ENCODE measurements at places on chromosomes 11 and 22. TPM values are rescaled to one million over a fixed set of nuclear protein-coding genes. Genes with fewer than 3 reads are reported as not detected.

Gene CALCA
- not detected for total RNA-seq

Gene SCN3B
- total RNA-seq, result not detected

GRCh38 chr22:43151251-43152002 lies at the start of gene TSPO:
TSS of gene TSPO (plus strand) at chr22:43151559. CDS start at chr22:43159239, 7,680 bp downstream.
- DNase-seq, result peak; percentile 81

Gene CCDC188
- total RNA-seq, result not detected

Gene PHOX2A
- total RNA-seq, result not detected

GRCh38 chr22:39503630-39504029 lies 1.5 kb downstream of the MIEF1 start:
- DNase-seq, result no peak

GRCh38 chr11:75450826-75451821 lies 18.1 kb upstream of the KLHL35 start:
- DNase-seq, result peak; percentile 71

- no peak for DNase-seq
These were observed 22.0 kb downstream of the TP53AIP1 start for GRCh38 chr11:128920666-128921065.

Gene SOX10
- not detected for total RNA-seq

GRCh38 chr11:66429983-66430602 lies 8.6 kb downstream of the MRPL11 start:
- peak; percentile 91 for DNase-seq

GRCh38 chr11:22407921-22408320 lies 69.7 kb downstream of the SLC17A6 start:
- DNase-seq, result no peak

Gene MUC5AC
- total RNA-seq, result not detected

DNA sequence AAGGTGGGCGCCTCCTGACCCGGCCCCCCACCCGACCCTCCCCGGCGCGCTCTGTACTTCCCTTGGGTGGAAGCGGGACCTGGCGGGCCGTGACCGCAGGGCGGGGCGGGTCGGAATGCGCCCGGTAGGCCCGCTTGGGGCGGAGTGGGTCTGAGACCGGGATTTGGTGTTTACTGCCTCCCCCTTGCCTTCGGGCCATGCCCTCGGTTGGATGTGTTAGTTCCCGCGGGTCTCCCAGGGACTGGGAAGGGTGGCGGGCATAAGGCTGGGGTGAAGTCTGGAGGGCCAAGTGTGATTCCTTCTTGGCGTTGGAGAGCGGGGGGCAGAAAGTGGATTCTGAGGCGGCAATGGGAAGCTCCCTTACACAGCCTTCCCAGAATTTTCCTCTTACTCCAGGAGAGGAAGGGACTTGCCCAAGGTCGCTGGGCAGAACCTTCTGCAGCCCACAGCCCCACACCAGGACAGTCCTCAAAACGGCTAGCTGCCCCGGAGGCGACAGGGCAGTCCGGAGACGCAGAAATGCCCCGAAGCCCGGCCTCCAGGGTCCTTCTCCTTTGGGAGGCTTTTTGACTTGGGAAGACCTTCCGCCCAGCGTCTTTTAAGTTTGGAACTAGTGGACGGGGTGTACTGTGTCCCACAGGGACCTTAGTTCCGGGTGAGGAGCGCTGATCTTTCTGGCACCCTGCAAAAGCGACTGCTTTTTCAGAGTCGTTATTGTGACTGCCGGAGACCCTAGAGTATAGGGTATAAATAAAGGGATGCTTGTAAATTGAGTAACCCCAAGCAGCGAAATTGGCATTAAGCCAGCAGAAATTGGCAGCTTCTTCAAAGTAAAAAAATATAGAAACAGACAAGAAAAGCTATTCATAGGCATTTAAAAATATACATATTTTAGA lies 647 bp downstream of the SWAP70 start:
- peak; percentile 41 for DNase-seq

DNA sequence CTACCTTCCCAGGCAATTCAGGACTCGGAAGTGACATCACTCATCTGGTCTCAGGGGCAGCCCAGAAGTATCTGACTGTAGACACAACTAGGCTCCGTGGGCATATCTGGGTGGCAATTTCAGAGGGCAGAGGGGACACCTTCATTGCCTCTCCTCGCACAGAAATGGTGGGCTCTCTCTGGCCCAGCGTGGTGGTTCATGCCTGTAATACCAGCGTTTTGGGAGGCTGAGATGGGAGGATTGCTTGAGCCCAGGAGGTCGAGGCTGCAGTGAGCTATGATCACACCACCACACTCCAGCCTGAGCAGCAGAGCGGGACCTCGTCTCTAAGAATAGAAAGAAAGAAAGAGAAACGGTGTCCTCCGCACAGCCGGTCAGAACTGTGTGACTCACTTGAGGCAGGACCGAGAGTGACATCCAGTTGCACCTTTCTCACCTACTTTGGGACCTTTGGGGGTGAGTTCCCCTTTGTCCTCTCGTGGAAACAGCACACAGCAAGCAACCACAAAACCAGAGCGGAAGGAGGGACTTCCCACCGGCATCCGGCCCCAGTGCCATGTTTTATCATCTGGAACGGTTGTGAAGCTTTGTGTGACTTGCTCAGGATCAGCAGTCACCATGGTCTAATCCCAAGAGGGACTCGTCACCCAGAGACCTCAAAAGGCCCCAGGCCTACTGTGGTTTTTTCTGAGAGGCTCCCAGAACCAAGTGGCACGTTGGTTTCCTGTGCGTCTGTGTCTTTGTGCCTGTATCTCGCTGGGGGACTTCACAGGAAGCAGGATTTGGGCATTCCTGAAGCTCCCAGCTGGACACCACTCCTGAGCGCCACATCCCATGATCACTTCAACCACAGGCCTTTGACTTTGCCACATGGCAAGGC lies 38.4 kb upstream of the EMID1 start:
- peak; percentile 83 for DNase-seq

Gene JAML
- 168 TPM for total RNA-seq

GRCh38 chr22:49965091-49966040 lies 4.8 kb downstream of the PIM3 start:
- peak; percentile 42 for DNase-seq

GRCh38 chr11:66966351-66966750 lies 8.2 kb upstream of the PC start:
- DNase-seq, result no peak

Gene C11orf91
- total RNA-seq, result not detected

DNA sequence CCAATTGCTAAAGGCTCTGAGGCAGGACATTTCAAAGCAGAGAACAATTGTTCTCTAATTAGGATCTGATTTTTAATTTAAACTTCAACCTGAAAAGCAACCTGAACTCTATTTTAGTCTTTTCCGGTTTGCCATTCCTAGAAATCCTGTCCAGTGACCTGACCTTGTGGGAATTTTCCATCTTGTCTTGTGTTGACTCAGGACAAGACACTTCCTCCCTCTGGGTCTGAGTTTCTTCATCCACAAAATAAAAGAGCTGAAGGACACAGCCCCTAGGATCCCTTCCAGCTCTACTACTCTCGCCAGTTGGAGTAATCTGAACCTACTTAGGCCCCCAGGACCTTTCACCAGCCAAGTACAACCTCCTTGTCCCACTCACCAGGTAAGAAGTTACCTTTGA lies 66.5 kb upstream of the POU2AF1 start:
- no peak for DNase-seq

Gene GRAMD1B
- 38.6 TPM for total RNA-seq

Gene LAYN
- 5.5 TPM for total RNA-seq

Gene OVCH2
- not detected for total RNA-seq

- no peak for DNase-seq
These were observed 3.4 kb downstream of the KIAA0930 start for GRCh38 chr22:45237065-45237990.

Gene C11orf71
- 5.5 TPM for total RNA-seq

DNA sequence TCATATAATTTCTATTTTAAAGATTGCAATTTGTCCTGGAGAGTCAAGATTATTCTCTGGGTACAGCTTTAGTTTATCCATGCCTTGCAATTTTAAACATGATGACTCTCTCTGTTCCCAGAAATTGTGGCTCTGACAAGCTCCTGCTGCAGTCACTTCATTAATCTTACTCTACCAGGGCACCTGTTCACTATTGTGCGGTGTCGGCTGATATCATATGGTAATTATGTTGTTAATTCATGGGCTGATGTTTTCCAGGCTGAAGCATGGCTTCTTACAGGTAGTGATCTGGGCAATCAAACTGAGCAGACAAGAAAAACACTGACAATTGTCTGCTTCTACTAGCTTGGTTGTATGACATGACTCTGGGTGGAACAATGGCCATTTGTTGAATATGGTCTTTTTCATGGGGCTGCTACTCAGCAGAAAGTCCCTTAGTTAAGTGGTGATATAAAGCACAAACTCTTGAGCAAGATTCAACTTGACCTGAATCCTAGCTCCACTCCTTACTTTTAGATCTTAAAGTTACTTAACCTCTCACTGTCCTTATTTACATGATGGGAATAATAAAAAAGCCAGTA lies 230.7 kb downstream of the FAT3 start:
- no peak for DNase-seq

DNA sequence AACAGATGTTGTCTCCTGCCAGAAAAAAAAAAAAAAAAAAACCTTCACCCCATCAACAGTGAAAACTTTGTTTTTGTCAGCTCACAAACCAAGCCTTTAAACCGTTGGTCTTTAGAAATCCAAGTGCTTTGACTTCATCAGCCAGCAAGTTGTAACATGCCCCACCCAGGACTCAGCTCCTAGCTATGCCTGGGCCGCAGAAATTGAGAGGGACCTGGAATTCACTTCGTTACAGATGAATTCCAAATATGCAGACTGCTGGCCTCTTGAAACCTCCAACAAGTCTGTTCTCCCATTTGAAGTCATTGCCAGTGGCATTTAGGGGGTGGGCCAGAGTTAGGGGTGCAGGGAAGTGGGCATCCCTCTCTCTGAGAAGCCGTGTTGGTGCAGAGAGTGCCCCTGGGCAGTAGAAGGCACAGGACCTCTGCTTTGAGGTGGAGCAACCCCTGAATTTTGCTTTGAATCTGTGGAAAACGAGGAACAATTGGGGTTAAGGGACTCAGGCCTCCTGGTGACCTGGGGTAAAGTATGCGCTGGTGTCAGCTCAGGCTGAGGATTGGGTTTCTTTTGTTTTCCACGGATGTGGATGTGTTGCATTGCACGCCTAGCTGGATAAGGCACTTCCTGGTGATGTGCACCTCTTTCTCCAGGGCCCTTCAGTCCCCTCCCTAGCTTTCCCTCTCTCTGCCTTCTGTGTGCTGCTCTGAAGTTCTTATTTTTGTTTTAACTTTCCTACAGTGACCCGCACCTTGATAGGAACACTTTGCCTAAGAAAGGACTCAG lies 109.5 kb downstream of the DBX1 start:
- no peak for DNase-seq

GRCh38 chr11:38089726-38090125 lies 1491.7 kb upstream of the RAG2 start:
- no peak for DNase-seq

DNA sequence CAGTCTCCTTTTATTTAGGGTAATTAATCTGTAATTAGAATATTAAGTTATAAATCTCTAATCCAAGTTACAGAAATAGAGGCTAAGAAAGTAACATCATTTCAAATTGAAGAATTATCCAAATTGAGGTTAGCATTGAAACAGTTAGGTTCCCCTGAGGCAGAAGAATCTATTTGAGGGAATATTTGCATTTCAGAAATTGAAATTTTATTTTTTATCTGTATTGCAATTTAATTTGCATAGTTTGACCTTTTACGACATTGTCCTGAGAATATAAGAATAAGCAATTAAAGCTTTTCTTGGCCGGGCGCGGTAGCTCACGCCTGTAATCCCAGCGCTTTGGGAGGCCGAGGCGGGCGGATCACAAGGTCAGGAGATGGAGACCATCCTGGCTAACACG lies 27.6 kb downstream of the DDIAS start:
- no peak for DNase-seq

DNA sequence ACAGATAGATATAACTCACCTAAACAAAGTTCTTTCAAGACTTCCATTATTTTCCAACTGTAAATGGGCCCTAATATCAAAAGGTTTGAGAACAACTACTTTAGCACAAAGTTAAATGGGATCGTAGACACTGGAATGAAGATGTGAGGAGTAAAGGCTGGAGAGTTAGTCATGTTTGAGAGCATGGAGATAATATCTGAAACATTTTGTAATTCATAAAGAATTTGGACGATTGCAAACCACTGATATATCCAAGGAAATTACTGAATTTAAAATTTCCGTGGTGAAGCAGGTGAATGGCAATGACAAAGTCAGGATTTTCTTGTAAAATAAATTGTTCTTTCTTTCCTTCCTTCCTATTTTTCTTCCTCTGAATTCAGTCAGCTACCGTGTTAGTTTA lies 564.9 kb downstream of the CNTN5 start:
- no peak for DNase-seq

Gene OR10A2
- total RNA-seq, result not detected

GRCh38 chr11:102546427-102546826 lies 15.9 kb upstream of the MMP7 start:
- DNase-seq, result no peak

GRCh38 chr11:6988506-6988905 lies 31.6 kb downstream of the ZNF214 start:
- DNase-seq, result no peak

DNA sequence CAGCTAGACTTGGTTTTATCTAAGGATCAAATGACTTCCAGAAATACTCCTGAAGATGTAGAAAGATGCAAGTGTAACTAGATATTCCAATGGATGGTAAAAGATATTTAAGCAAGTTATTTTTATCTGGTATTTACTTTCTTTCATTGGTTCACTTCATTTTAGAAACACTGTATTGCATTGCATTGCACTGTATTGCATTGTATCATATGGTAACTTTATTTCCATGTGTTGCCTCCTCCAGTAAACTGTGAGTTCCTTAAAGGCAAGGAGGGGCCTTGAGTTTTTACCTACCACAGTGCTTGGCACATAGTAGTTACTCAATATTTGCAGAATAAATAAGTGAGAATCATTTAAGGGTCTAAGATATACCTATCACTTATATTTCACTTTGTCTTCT lies 31.8 kb upstream of the FLI1 start:
- DNase-seq, result no peak

Gene MMP8
- total RNA-seq, result not detected

DNA sequence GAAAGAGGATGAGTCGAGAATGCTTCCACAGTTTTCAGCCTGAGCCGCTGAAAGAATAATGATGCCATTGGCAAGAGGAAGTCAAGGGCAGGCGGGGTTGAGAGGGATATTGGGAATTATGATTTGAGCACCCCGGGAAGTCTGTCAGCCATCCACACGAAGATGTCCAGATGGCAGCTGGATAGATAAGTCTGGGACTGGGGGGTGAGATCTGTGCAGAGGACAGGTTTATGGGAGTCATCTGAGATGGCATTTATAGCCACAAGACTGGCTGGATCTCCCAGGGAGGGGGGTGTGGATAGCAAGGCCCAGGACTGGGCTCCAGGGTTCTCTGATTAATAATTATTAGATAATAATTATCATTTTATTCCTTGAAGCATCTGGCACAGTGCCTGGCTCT lies 5.1 kb upstream of the STIP1 start:
- DNase-seq, result no peak

Measured in activated CD4-positive, alpha-beta T cell treated with anti-CD3 and anti-CD28 coated beads for 36 hours (primary cell).